Frontal cortex (tissue), 4 donors: ENCODE measurements at places on chromosomes 7 and 10. TPM values are rescaled to one million over a fixed set of nuclear protein-coding genes. Genes with fewer than 3 reads are reported as not detected.

The TAS2R38 gene
- total RNA-seq, result not detected

The SFMBT2 gene
- 22.0 TPM for total RNA-seq

The CDK1 gene
- total RNA-seq, result 15.1 TPM

The PBLD gene
- 8.6 TPM for total RNA-seq

The CRTAC1 gene
- total RNA-seq, result 7.3 TPM

The C10orf95 gene
- 0.82 TPM for total RNA-seq

The EN2 gene
- total RNA-seq, result not detected

The BZW2 gene
- 101 TPM for total RNA-seq

The SLC39A12 gene
- 4.5 TPM for total RNA-seq

The GHRHR gene
- total RNA-seq, result not detected

The SPDYE6 gene
- not detected for total RNA-seq

The FOXP2 gene
- 20.0 TPM for total RNA-seq

The GPR37 gene
- 39.1 TPM for total RNA-seq

The RNF133 gene
- 0.41 TPM for total RNA-seq

The NPSR1 gene
- not detected for total RNA-seq

The ELFN1 gene
- total RNA-seq, result 5.7 TPM

The CLCN1 gene
- under 0.01 TPM for total RNA-seq

The AMZ1 gene
- total RNA-seq, result 1.6 TPM

The PRTFDC1 gene
- 29.8 TPM for total RNA-seq

The PIK3CG gene
- total RNA-seq, result 1.6 TPM

The UCN3 gene
- total RNA-seq, result not detected

The TMEM273 gene
- total RNA-seq, result 2.4 TPM

The DGKI gene
- total RNA-seq, result 98.6 TPM

The ADRA2A gene
- total RNA-seq, result 19.6 TPM

The COBL gene
- 2.4 TPM for total RNA-seq
